8988T (cell line): ENCODE measurements at places on chromosomes 12 and 14.

- DNase-seq, result no peak
Observed at GRCh38 chr14:52987042-52987441, 36.2 kb upstream of the FERMT2 start.

- DNase-seq, result no peak
Observed at GRCh38 chr14:70654632-70655031, 12.9 kb downstream of the TTC9 start.

- DNase-seq, result no peak
Observed at GRCh38 chr12:97134495-97134894, 227.4 kb downstream of the NEDD1 start.

DNA sequence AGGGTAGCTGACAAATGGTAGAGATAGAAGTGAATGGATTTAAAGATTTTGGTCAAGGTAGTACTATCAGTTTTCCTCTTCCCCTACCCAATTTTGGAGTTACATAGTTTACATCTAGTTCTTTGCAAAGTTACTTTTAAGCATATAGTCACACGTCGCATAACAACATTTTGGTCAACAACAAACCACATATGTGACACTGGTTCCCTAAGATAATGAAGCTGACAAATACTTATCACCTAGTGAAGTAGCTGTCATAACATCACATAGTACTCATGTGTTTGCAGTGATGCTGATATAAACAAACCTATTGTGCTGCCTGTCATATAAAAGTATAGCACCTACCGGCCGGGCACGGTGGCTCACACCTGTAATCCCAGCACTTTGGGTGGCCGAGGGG, 45.4 kb downstream of the YAF2 start:
- DNase-seq, result no peak

- DNase-seq, result no peak
Observed at GRCh38 chr14:100132161-100132902, 27.1 kb downstream of the DEGS2 start.

DNA sequence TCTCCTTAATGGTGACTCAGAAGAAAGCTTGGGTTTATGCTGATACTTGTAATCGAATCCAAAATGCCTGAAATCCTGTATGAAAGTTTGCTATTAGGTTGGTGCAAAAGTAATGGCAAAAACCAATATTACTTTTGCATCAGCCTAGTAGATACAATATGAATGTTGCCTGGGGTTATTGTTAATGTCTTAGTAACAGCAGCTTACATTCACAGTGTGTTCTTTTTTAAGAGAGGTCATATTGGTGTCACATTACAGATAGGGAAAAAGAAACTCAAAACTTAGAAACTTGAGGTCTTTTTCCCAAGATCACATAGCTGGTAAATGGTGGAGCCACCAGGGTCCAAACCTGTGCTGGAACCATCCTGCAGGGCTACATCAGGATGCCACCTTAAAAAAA, 25.2 kb downstream of the SRGAP1 start:
- DNase-seq, result no peak

GRCh38 chr14:24851837-24852236, 198.1 kb downstream of the STXBP6 start:
- no peak for DNase-seq

DNA sequence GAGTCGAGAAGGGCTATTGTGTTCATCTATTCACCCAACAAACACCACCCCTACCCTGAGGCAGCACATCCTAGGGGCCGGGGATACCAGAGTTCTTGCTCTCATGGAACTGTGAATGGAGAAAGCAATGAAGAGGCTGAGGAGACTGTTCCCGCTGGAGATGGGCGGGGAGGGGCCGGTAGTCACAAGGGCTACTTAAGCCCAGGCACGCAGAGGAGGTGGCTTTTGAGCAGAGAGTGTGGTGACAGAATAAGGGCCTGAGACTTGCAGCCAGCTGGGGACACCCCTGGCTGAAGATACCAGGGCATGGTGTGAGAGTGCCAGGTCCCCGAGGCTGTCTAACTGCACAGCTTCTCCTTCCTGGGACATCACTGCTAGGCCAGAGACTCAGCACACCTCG, 114.1 kb upstream of the EVL start:
- no peak for DNase-seq

GRCh38 chr12:27119797-27120196, 37.4 kb upstream of the C12orf71 start:
- no peak for DNase-seq

DNA sequence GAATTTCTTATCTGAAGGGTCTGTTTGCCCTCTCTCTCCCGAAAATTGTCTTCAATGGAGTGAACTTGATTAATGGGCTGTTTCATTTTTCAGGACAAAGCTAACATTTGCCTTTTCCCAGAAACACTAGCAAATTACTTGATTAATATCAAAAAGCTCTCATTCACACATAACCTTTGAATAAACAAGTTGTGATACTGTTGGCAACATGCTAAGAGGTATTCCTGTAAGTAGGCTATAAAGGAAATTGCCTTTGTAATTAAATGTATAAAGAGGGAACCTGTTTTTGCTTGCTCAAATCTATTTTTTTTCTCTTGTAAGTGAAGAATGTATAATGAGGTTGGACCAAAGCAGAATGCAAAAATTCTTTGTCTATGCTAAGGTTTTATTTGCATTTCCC, 457.2 kb downstream of the TMTC2 start:
- DNase-seq, result no peak

DNA sequence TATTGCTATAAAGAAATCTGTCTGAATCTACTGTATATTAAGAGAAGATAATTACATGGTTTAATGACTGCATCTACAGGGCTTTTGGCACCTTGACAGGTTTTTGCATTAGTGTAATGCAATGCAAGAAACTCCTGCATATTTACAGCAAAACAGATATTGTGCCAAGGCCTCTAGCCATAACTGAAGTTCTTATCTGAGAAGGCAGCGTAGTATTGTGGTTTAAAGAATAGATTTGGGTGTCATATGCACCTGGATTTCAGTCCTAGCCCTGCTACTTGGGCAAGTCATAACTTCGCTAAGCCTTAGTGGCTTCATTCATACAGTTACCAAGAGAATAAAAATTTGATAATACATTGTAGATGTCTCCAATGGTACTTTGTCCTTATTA, 350.1 kb downstream of the CCDC91 start:
- no peak for DNase-seq

DNA sequence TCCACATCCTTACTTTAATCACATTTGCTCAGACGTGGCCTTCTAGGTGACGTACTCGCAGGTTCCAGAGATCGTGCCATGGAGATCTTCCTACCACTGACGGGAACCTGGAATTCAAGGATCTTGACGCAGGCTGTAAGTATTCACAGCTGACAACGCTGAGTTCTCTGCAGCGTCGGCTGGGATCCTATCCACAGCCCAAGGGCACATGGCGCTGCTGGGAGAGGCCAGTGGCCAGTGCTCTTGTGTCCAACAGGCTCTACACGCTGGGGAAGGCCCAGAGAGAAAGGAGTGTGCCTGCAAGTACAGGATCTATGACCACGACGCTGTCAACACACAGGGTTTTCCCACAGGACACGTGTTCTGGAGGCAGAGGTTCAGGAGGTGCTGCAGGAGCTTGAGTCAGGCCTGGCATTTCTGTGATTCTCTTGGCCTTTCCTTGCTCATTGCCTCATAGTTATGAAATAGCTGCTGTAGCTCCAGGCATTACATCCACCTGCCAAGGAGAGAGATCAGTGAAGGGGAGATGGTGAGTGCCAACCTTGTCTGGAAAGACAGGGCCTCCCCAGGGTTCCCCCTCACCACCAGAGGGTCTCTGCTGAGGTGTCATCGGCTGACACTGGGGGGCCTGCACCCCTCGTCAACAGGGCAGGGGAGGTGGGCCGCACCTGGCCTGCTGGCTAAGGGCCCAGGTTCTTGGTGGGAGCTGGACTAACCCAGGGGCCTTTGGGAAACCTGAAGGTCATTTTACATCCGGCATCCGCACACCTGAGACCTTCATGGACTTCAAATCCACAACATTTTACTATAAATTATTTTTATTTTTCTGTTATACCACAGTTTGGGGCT, 21.3 kb downstream of the LRCOL1 start:
- no peak for DNase-seq

DNA sequence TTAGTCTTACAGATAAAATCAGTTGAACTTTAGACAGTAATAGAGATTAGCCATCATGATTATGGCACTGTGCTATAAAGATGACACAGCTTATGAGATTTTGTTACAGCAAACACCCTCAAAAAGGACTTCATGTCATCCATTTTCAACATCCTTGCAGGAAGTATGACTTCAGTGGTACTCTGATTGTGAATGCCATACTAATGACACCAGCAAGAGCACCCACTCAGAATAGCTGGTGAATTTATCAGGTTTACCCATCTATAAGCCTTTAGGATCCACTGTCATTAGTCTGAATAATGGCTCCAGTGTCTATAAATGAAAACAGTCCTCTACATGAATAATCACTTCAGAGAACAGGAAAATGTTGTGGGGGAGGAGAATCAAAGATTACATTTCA, 615.2 kb downstream of the RPS29 start:
- no peak for DNase-seq

DNA sequence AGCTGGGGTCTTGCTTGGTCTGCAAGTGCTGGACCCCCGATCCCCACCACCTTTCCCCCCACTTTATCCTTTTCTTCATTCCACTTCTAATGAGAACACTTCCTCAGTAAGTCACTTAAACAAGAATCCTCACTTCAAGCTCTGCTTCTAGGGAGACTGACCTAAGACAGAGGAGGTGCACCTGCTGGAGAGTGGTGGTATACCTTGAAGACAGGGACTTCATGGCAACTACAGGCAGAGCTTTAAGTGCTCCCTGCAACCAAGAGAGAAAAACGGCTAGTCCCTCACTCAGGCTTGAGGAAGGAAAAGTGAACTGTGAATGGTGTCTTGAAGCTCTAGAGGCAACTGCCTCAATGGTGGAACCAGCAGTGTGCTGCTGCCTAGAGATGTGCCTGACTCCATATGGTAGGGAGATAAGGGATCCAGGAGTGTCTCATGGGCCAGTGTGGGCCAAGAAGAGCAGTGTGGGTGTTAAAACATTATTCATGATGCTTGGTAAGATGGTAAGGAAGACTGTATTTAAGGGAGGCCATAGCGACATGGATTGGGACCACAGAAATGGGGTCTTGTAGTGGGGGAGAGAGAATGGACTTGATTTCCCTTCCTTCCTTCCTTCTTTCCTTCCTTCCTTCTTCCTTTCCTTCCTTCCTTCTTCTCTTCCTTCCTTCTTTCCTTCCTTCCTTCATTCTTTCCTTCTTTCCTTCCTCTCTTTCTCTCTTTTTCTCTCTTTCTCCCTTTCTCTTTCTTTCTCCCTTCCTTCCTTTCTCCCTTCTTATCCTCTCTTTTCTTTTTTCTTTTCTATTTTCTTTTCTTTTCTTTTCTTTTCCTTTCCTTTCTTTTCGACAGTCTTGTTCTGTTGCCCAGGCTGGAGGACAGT, 96.2 kb upstream of the NAP1L1 start:
- no peak for DNase-seq

- no peak for DNase-seq
Observed at GRCh38 chr12:14408208-14408607, 42.7 kb downstream of the ATF7IP start.

GRCh38 chr12:117359029-117359845, 2.2 kb downstream of the NOS1 start:
- DNase-seq, result no peak

DNA sequence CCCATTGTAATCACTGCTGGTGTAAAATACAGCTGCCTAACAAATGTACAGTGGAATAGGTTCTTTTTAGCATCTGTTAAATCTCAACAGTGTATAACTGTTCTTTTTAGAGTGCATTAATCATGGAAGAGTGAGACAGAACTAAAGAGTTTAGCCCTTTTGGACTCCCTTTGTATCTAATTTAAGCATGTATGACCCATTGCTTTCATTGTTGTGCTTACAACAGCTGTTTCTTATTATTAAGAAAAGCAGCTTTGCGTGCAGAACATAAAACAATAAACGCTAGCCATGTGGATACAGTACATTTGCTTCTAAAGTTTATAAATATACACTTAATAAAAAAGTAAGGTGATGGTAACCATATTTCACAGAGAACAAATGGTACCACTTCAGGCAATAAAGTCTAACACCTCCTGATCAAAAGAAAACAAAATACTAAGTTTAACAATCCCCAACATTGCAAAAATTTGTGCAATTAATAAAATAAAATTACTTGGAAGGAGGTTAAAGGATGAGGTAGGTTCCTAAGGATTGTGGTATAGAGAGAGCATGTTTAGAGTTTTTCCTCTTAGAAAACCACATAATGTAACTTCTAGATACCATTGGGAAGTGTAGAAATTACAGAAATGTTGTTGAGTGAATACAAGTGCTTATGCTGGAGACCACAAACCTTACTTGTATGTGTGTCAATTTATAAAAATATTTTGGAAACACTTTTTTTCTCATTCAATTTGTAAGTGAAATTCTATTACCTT, 448.7 kb downstream of the SLC6A15 start:
- DNase-seq, result no peak

GRCh38 chr14:102594514-102595175, 2.2 kb downstream of the RCOR1 start:
- DNase-seq, result peak; percentile 75

DNA sequence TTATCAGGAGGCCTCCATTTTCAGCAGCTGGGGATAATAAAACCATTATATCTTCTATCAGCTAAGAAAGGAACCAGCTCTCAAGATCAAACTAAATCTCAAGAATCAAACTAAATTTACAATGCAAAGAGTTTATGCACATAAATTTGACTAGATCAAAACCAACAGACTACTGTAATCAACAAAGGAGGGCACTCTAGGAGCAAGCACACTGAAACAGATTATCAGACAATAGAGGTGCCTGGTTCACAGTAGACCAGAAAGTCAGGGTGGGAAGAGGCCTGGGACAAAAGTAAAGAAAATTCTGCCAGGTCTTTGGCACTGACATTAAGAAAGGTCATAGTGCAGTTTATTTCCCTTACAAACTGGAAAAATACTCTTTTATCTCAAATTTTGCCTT, 61.0 kb downstream of the HECTD4 start:
- DNase-seq, result no peak

GRCh38 chr14:52473557-52473956, 78.7 kb downstream of the TXNDC16 start:
- no peak for DNase-seq

GRCh38 chr12:57724936-57725740, 13.4 kb downstream of the AGAP2 start:
- no peak for DNase-seq

GRCh38 chr12:65232476-65233077, 45.9 kb upstream of the MSRB3 start:
- no peak for DNase-seq

DNA sequence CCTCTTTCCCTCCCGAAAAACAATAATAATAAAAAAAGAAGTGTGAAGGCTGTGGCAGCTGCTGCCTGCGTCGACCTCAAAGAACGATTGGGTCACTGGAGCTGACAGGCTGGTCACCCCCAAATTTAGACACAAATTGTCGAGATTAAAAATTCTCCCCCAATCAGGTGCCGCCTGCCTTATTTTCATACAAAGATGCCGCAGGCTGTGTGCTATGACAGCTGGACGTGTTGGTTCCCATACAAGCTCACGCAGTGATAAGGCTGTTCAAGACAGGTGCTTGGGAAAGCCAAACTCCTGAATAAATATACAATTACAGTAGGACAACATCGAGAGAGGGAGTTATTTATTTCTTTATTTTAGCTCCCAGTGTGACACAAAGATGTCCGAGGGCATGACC, 1041.8 kb downstream of the VRK1 start:
- DNase-seq, result no peak

GRCh38 chr14:72547999-72548398, 345.9 kb downstream of the DPF3 start:
- DNase-seq, result no peak

- DNase-seq, result no peak
Observed at GRCh38 chr12:68240975-68241374, 12.4 kb downstream of the IL22 start.
